ENCODE measurements at places on chromosomes 4 and X.

GRCh38 chr4:26715636-26716242 is 131.9 kb downstream of the TBC1D19 start:
- no peak for DNase-seq

- DNase-seq = peak; percentile 66
Measured at GRCh38 chr4:113411496-113411938, 350.0 kb downstream of the CAMK2D start.

- peak; percentile 84 for DNase-seq
Measured at GRCh38 chrX:40107291-40108161, 9.8 kb upstream of the BCOR start.

- peak; percentile 30 for DNase-seq
Measured at GRCh38 chrX:139932073-139932900, 566 bp downstream of the ATP11C start.

DNA sequence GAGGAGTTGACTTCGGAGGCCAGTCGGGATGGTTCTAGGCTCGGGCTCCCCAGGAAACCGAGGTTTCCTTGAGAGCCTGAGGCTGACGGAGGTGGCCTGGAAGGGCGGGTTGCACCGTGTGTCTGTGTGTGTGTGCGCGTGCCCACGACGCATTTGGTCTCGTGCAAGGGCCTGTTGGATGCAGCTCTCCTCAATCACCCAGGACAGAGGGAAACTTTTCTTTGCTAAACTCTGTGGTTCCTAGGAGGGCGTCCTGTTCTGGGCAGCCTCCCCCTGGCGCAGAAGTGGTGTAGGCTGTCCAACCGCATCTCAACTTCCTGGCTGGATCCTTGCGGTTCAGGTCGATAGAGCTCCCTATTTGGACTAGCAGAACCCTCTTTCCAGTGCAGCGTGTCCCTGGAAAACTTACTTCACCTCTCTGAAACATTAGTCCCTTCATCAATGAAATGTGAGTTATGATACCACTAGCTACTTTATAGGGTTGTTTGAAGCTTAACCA is 973 bp downstream of the STK32B start:
- DNase-seq = no peak

GRCh38 chr4:13449590-13449989 is 34.5 kb downstream of the RAB28 start:
- no peak for DNase-seq

DNA sequence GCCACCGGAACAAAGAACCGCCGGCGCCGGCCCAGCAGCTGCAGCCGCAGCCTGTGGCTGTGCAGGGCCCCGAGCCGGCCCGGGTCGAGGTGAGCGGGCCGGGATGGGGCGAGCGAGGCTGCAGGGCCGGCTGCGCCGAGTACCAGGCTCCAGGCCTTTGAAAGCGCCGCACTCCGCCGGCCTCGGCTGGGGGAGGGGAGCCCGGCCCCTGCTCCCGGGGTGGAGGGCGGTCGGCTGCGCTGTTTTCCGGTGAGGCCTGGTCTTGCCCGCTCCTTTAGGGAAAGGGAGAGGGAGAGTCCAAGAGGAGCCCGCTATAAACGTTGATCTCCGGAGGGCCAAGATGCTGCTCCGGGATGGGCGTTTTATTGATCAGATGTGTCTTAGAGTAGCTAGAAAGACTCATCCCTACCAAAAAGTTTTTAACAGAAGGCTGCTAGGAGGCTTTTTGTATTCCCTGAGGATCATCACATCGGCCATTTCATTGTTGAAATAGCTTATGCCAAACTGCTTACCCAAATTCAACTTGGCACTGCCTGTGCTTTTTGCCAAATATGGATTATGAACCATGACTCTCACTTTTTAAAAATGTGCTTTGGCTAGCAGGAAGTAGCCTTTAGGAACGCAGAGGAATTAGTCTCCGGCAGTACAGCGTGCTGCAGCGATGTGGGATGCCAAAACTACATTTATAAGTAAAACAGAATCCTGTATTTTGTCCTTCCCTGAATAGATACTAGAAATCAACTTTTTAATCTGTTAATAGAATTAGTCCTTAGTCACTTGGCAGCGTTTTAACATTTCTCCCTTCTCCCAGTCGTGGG is 760 bp downstream of the TMEM165 start:
- DNase-seq = peak; percentile 50

- DNase-seq = no peak
Measured at GRCh38 chr4:184019667-184020623, 114.8 kb downstream of the STOX2 start.

- DNase-seq = no peak
Measured at GRCh38 chr4:6372649-6373525, 99.5 kb downstream of the PPP2R2C start.

DNA sequence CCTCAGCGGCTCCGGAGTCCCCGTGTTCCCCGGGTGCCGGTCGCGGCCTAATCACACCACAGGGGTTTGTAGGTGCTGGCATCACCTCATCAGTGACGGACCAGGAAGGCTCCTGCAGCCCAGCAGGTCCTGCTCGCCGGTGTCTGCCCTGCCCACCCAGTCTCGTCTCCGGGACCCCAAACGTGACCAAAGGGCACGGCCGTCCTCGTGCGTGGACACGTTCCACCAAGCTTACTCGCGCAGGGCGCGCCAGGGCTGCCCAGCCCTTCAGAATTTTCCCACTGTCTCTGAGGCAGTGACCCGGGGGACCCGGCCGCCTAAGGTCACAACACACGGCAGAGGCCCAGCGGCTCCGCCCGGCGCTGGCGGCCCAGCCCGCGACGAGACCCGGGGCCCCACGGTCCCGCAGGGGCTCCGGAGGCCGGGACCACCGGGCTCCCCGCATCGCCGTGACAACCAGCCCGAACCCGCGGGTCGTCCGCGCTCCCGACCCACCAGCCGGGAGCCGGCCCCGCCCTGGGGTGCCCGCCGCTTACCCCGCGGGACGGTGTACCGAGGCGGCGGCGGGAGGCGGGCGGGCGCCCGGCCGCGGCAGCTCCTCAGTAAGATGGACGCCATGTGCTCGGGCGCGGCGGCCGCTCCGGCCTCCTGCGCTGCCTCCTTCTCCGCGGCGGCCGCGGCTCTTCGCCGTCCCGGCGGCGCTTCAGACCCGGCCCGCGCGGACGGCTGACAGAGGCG is 454 bp downstream of the LETM1 start:
- DNase-seq = no peak

DNA sequence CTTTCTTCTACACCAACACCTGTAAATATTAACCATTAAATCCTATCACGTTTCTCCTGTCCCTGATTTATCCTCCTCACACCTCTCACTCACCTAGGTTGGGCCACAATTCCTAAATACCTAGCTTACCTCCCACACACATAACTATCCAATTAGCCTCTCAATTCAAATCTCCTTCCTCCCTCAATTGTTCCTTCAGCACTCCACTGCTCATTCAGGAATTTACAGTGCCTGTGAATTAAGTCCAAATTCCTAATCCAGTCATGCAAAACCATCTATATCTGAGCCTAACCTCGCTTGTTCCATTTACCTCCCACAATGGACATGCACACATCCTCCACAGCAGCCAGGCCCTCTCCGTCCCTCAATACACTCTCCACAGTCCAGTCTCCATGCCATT is 17.5 kb downstream of the ANXA5 start:
- DNase-seq = no peak

DNA sequence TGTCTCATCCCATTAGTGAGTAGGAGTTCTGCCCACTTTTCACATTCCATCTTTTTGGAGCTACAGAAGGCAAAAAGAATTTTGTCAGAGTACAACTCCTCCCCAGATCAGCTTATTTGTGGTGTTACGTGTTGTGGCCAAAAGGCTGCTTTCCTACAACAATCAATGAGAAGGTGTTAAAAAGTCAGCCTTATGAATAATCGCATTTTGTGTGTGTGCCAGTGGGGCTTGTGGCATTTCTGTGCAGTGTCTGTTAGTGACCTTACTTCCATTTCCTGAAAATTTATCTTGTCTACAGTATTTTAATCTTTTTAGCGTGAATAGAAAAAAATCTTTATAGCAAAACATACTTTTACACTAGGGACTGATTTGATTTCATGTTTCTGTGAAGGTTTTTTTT is 458.3 kb upstream of the LCORL start:
- no peak for DNase-seq

DNA sequence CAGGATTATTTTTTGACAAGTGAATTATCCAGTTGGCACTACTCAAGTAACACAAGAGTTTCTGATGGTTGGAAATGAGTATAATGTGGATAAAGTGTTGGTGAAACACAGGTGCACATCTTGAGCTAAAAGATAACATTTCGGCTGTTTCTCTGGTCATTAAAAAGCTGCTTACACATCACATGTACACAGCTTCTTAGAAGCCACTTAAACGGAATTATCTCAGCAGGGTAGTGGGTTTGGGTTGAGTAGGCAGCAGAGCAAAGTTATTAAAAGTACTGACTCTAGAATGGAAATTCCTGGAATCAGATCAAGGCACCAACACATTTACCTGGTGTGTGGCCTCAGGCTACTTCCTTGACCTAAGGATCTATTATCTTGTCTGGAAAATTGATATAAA is 55.4 kb upstream of the RASSF6 start:
- DNase-seq = no peak

DNA sequence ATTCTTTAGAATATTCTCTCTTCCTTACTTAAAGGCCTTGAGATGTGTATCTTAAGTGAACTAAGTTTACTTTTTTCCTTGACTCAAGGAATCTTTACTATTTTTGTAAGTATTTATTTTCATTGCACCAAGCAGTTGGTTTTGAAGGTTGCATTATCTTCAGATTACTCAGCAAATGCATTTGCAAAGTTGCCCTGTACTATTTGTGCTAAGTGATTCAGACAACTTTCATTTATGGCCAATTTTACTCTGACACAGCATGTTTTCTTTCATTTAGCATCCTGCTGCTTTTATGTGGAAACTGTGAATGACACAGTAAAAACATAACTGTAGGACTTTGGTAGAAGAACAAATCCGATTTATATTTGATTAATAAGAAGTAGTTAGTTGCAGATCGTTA is 191.0 kb downstream of the CCSER1 start:
- peak; percentile 7 for DNase-seq

DNA sequence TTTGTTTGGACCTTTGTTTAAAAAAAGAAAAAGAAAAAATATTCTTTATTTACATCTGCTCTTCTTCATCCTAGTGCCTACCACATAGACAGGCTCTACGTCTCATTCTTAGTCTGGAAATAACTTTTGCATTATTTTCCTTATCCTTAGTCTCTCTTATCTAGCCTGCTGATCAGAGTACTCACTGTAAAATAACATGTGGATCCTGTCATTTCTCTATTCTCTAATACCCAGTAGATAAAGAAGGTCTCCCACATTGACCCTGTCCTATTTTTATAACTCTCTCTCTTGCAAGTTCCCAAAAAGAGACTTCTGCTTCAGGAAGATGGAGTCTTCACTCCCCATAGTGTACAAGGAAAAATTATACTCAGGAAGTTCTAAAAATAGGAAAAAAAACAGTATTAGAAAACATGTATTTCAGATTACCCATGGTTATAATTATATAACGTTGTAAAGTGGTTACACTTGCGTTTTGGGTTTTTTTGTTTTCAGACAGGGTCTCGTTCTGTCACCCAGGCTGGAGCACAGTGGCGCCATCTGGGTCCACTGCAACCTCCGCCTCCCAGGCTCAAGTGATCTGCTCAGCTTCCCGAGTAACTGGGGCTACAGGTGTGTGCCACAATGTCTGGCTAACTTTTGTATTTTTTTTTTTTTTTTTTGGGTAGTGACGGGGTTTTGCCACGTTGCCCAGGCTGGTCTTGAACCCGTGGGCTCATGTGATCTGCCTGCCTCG is 23.8 kb downstream of the ZFX start:
- DNase-seq = no peak

DNA sequence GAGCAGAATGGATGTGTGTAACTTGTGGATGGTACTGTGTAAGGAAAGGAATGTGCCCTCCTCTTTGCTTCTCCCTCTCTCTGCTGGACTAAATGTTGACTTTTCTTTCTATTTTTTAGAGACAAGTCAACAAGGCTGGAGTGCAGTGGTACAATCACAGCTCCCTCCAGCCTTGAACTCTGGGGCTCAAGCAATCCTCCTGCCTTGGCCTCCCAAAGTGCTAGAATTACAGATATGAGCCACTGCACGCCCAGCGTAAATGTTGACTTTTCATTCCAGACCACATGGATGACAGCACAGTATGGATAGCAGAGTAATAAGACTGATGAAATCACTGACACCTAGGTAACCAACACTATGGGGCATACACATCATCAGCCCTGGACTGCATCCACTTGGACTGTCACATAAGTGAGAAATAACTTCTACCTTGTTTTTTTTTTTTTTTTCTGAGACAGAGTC is 5.1 kb upstream of the RPS3A start:
- DNase-seq = no peak

DNA sequence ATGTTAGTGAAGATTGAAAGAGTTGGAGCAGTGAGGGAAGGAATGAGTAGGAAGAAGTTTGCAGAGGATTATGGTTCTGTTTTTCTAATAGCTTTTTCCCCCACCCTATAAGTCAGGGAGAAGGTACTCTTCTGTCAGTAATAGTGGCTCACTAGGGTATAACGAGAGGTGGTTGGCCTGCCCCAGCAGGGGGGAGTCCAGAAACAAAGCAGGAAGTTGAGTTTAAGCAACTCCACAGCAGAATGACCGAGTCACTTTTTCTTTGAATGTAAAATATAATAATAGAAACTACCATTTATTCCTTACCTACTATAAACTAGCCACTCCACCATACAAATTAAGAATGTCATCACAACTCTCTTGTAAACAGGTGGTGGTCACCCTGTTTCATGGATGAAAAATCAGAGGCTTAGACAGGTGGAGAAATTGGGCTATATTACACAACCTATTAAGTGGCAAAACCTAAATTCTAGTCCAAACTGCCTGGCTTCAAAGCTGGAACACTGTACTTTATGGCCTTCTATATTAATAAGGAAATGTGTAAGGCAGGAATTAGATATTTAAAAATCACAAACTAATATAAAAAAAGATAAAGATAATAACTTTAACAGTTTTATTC is 21.9 kb downstream of the AP1AR start:
- peak; percentile 40 for DNase-seq

GRCh38 chr4:161948026-161948770 is 215.6 kb downstream of the FSTL5 start:
- DNase-seq = no peak

GRCh38 chr4:87502580-87503238 is 26.5 kb downstream of the SPARCL1 start:
- DNase-seq = no peak

DNA sequence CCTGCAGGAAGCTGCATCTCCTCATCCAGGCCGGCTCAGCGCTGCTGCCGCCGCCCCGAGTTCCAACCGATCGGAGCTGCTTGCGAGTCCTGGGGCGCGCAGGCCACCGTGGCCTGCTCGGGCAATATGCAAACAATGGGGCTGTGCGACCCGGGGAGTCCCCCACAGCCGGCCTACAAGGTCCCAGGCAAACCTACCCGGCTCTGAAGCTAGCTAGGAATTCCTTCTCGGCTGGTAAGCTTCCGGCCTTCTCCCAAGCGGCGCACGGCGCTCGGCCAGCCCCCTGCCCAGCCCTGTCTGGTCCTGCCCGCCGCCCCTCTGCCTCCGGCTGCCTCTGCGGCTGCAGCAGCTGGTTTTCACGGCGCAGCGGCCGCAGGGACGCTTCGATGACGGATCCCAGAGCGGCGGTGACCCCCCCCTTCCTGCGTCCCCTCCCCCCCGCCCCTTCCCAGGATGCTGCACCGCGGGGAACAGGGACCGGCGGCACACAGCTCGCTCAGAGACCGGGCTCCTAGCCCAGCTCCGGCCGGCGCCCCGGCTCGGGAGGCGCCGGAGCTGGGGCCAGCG is 59.4 kb downstream of the TSC22D3 start:
- DNase-seq = no peak

- no peak for DNase-seq
Measured at GRCh38 chr4:98394134-98394533, 132.9 kb downstream of the RAP1GDS1 start.

GRCh38 chrX:148695255-148695654 is 194.8 kb downstream of the AFF2 start:
- no peak for DNase-seq

- DNase-seq = no peak
Measured at GRCh38 chr4:25500626-25501316, 123.7 kb downstream of the ANAPC4 start.
